Activated CD8-positive, alpha-beta memory T cell treated with anti-CD3 and anti-CD28 coated beads for 1 hour (primary cell): ENCODE measurements at places on chromosomes 6 and 20.

GRCh38 chr20:57592263-57593092, 27.7 kb downstream of the ZBP1 start:
- DNase-seq: no peak

- DNase-seq: no peak
These were observed 121.1 kb upstream of the SLC35B3 start for GRCh38 chr6:8556370-8557013.

DNA sequence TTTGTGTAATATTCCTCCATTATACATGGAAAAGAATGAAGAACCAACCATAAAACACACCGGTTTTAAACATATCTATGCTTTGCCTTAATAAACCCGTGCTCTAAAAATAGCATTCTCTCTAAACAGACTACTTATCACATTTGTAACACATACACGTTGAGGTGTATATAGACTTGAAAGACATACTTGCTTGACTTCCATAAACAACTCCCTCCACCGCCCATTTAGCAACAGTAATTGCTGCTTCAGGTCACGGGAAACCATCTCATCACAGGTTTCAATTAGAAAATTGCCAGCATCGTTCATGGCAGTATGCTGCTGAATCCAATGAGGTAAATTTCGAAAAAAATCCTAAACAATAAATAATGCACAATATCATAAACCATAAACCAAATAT, 174.0 kb downstream of the SYNE1 start:
- no peak for DNase-seq

- no peak for DNase-seq
These were observed 180.7 kb upstream of the UST start for GRCh38 chr6:148565930-148566663.

GRCh38 chr6:63307581-63308246, 12.1 kb downstream of the LGSN start:
- no peak for DNase-seq

- no peak for DNase-seq
These were observed 652 bp downstream of the BMP6 start for GRCh38 chr6:7726416-7727085.

DNA sequence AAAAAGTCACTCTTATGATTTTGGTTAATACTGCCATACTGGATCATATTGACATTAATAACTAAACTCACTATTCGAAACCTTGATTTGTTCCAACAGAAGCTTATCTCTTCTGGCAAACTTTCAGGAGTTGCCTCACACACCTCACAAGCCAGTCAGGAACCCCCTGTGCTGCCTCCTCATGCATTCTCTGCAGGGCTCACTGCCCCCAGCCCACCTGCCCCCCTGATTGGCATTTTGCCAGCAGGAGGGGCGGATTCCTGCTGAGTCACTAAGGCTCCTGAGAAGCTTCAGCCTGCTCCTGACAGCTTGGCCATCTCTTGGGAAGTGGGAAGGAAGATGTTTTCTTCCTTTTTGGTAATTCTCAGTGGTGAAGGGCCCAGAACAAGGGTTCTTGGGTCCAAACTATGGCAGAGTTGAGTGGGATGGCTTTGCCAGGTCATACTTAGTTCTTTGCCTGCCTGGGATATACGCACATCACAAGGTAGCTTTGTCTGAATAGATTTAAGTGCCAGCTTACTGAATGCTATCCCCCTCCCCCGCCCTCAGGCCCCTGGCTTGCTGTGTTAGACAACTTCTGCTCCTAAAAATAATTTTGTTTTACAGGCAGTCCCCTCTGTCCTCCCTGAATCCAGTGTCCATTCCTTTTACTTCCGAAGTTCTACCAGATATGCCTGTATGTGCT, 31.4 kb downstream of the SLC35F1 start:
- DNase-seq: no peak

- DNase-seq: no peak
These were observed 110.8 kb upstream of the GPR6 start for GRCh38 chr6:109867009-109867969.

DNA sequence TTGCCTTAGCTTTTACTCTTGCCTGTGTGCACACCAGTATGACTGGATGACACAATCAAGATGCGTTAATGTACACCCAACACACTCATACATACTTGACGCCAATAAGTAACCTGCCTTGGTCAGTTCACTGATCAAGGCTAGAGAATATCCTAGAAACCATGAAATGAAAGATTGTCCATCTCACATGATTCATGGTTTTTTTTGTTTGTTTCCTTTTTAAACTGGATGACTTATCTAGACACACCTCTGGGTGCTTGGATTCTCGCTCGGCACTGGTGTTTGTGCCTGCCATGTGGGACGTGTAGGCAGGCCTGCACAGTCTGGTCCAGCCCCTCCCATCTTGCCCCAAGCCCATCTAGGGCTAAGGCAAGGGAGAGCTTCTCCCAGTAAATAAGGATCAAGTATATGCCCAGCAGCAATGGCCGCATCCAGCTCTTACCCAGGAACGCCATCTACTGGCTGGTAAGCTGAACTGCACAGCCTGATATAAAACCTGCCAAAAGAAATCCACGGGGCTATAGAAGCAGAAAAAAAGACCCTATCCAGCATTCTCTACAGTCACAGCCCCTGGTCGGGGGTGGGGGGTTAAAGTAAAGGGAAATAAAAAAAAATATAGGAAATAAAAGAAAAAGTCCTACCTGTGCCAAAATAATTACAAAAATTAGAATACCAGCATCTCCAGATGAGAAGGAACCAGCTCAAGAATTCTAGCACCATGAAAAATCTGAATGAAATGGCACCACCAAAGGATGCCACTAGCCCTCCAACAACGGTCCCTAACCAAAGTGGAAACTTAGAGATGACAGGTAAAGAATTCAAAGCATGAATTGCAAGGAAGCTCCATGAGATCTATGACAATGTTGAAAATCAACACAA, 73.3 kb downstream of the OTOR start:
- DNase-seq: no peak

GRCh38 chr6:52910091-52910490, 593 bp upstream of the GSTA3 start:
- no peak for DNase-seq

DNA sequence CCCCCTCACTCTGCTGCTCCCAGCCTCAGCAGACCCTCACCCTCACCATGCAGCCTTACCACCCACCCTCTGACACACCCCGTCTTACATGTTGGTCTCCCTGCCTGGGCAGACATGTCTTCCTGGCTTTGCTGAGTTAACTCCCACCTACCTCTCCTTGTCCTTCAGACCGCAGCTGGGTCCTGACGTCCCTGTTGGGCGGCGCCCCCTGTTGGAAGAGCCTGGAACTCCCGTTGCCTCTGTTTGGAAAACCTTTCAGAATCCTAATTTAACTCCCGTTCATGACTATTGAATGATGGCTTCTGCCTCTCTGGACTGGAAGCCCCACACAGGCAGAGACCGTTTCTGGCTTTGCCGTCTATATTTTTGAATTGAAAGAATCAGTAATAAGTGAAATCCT, 245.1 kb downstream of the MYLK4 start:
- no peak for DNase-seq

GRCh38 chr6:34858681-34859080, 29.2 kb downstream of the TAF11 start:
- DNase-seq: no peak

- DNase-seq: no peak
These were observed 132.8 kb downstream of the PFDN4 start for GRCh38 chr20:54340667-54341081.

DNA sequence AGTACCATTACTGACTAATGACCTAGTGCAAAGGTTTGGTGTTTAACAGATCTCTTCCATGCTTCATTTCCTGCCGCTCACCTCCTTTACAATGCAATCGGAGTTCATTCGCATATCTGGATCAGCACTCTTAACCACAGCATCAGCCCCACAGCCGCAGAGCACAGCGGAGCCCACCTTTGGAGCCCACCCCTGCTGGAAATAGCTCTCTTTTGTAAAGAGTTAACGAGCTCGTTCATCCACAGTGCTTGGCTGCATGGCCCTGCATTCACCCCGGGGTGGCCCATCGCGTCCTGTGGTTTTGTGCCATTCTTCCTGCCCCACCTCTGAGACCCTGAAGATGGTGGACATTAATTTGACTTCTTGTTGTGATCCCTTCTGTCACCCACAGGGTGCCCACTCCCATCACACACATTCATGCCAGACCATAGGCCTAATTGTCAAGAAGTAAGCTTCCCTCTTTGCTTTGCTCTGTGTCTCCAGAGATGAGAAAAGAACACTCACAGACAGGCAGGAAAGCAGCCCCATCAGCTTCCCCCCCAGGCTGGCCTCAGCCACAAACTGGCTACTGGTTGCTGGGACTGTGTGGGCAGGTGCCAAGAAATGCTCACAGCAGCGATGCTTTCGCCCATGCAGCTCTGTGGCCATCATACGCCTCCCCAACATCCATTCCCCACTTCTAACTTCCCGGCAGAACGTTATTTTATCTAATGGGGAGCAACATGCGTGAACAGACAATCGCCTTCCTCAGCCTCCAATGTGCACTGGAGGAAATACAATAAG, 167.0 kb downstream of the LRFN2 start:
- no peak for DNase-seq

- no peak for DNase-seq
These were observed 206.6 kb upstream of the CST7 start for GRCh38 chr20:24742436-24742835.

GRCh38 chr6:73506246-73506645, 14.6 kb downstream of the EEF1A1 start:
- DNase-seq: no peak

GRCh38 chr6:64310214-64310613, 674.6 kb downstream of the PHF3 start:
- no peak for DNase-seq

DNA sequence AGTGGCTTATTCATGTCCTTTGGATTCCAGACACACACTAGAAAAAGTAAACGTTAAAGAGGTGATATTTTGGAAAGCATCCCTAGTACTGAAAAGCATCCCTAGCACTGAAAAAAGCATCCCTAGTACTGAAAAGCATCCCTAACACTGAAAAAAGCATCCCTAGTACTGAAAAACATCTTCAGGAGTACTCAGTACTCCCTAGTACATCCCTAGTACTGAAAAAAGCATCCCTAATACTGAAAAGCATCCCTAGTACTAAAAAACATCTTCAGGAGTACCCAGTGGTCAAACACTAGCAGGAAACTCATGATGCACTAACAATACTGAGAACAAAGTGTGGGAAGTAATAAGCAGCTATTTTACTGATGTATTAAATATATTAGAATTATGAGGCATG, 45.6 kb upstream of the SAMHD1 start:
- no peak for DNase-seq

DNA sequence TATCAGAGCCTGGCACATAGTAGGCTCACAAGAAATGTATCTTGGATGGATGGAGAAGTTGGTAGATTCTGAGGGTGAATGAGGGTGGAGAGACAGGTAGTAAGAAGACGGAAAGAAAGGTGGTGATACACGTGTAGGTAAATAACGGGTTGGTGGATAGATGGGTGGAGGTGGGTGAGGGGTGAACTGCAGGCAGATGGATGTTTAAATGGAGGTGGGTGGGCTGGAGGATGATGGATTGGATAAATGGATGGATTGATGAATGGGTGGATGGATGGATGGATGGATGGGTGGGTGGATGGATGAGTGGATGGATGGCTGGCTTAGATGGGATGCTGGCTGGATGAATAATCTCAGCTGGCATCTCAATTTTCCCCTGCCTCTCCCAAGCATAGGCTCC, 9.9 kb downstream of the CDH22 start:
- no peak for DNase-seq

GRCh38 chr6:131068165-131068564, 5.1 kb upstream of the EPB41L2 start:
- no peak for DNase-seq

DNA sequence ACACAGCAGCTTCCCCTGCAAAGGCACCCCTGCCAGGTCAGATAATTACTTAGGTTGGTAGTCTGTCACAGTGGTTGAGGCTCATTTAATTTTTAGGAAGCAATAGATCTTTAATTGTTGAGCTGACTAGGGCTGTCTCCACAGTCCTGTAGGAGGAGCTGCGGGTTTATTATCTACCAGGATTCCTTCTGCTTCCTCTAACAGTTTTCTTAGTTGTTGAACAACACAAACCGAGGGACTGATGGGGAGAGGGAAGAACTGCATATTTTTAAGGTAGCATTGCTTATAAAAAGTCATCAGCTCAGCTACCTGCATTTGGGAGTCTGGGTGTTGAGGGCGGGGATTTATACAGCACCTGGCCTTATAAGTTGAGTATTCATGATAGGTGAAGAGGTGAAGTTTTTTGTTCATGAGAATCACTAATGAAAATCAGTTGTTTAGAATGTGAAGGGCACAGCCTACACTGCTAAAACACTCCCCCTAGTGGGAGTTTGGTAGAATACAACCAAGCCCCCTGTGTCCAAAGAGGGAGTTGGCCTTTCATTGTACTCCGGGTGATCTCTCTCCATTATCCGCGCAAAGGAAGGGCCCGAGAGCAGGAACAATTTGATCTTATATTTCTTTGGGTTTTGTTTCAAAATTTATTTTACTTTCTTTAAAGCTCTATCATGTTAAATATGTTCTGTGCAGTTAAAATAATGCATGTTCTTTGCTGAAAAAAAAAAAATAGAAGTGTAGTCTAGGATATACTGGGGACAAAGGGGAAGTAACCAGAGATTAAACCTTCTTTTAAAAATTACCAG, 69.6 kb downstream of the SSR1 start:
- DNase-seq: no peak

DNA sequence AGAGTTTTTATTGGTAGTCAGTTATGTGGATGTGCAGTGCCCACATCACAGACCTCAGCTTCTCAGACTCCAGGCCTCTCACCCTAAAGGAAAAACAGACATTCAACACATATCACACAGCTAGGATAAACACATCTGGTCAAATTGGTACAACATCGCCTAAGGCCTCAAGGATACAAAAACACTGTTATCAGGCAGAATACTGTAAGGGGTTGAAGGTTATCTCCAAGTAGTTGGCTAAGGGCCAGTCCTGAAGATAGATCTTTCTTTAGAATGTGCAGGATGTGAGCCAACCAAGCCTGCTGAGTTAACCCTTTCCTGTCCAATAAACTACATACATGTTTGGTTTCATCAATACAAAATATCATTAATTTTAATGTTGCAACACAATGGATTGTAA, 308.4 kb upstream of the GJE1 start:
- DNase-seq: no peak

- no peak for DNase-seq
These were observed 20.6 kb downstream of the PLEKHG1 start for GRCh38 chr6:150620244-150620643.

DNA sequence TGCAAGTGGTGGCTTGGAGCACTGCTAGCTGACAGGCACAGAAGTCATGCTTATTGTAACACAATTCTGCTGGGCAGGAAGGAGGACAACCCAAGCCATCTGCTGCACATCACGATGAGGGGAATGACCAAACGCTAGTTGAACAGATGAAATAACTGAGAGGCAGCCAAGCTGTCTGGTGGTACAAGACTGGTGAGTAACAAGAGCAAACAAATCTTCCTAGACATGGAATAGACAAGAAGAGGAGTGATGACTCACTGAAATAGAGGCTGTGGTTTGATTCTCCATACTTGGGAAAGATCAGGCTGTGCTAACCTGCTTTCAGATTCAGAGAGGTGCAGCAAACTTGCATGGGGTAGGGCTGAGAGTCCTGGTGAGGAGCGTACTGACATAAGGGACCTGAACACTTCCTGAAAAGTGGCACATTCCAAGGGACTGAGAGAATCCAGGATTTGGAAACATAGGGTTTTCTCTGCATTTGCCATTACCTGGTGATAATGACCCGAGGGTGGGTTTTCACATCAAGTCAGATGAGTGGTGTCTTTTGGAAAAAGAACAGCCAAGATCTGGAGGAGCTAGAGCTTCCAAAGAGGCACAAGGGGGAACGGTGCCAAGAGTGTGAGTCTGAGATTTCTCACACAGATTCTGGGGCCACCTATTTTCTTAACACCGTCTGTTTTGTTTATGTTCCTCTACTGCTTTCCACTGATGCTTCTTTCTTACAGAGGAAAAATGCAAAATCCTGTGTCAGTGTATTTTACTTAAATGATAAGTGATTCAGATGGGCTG, 60.0 kb downstream of the PRL start:
- DNase-seq: no peak
